CD8-positive, alpha-beta memory T cell (primary cell): ENCODE measurements at places on chromosomes 12 and 14.
A peak's percentile ranks its signal among the peaks of the same experiment; 100 is the strongest.

- no peak for DNase-seq
Measured at GRCh38 chr12:103519632-103520031, 23.9 kb upstream of the C12orf42 start.

- DNase-seq = peak; percentile 84
Measured at GRCh38 chr14:63650256-63650952, 8.7 kb upstream of the WDR89 start.

DNA sequence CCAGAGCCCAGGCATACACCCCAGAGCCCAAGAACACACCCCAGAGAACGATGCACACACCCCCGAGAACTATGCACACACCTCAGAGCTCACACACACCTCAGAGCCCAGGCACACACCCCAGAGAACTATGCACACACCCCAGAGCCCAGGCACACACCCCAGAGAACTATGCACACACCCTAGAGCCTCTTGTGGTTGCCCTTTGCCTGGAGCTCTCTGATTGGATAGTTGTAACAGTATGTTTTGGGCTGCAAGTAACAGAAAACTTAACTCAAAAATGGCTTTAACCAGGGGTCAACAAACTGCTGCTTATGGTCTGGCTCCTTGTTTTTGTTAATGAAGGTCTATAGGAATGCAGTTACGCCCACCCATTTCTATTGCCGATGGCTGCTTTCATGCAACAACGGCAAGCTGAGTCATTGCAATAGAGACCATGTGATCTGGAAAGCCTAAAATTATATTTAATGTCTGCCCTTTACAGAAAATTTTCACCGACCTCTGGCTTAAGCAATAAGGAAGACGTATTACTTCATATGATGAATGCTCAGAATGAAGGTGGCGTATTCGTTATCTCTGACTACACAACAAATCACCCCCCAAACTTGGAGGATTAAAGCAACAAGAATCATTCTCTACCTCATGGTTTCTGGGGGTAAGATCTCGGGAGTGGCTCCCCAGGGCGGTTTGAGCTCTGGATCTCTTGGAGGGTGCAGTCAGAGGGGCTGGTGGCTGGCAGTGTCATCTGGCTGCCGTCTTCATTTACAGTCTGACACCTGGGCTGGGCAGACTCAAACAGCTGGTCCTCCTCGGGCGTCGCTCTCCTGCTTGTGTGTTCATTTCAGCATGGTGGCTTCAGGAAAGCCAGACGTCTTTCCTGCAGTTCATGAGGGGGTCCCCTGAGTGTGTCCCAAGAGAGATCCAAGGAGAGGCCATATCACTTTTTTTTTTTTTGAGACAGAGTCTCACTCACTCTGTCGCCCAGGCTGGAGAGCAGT is 66.3 kb upstream of the NCOR2 start:
- no peak for DNase-seq

DNA sequence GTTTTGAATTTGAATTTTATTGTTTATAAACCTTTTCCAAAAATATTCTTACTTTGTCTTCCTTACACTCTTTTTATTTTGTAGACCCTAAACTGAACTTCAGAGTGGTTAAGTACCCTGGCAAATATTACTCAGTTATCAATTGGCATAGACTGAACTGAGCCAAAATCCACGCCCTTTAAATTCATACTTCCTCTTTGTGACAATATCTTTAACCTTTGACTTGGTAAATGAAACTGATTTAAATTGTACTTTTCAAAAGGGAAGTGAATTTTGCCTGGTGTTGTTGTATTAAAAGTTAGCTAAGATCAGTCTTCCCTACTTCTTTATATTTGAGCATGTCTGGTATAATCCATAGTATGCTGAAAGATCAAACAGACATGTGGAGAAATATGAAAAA is 184.3 kb upstream of the USP15 start:
- DNase-seq = no peak

DNA sequence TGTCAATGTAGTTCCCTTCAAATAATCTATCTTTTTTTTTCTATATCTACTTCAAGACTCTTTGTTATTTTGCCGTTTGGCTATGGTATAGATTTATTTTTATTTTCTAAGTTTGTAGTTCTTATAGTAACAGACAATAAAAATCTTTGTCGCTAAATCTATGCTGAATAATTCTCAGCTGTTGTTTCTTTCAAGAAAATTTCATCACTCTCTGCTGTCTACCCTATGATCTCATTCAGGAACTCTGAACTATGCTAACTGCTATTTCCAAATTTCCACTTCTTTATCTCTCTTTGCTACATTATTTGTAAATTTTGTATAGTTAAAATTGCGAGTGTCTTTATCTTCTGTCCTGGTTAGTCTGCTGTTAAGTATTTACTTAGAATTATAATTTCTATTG is 353.6 kb downstream of the LRFN5 start:
- DNase-seq = no peak

DNA sequence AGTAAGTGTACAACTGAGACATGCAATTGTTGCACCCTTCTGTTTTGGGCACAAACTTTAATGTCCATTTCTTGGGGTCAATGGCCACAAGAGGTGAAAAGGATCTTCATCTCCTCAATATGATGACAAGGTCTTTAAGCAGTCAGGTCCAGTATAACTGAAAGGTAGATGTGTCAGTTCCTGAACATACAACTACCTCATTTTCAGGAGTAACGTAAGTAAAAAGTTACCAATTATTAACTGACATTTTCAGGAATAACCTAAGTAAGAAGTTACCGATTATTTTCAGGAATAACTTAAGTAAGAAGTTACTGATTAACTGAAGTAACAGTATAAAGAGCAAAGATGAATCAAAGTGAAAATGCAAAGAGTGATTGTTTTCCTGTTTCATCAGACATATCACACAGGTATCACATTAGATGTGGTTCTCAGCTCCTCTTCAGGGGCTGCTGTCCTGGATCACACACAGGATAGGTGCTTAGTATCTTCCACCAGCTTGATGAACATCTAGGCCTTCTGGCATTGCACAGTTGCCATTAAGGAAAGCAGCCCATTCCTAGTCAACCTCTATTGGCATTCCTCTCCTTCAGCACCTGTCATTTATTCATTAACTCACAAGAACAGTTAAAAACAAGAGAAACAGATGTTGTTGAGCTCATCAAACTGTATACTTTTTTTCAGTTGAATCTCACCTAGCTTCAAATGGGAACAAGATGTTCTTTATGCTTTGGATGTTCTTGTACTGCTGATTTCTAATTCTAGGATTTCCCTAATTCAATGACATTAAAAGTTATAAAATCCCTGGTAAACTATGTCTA is 200.0 kb downstream of the FOXG1 start:
- no peak for DNase-seq

- no peak for DNase-seq
Measured at GRCh38 chr12:89492883-89493282, 31.7 kb downstream of the GALNT4 start.
